Right renal cortex interstitium (tissue), 3 donors: ENCODE measurements at places on chromosomes 7 and 10. TPM values are rescaled to one million over a fixed set of nuclear protein-coding genes. Genes with fewer than 3 reads are reported as not detected.

CDC14C gene
- polyA plus RNA-seq = not detected

DNA sequence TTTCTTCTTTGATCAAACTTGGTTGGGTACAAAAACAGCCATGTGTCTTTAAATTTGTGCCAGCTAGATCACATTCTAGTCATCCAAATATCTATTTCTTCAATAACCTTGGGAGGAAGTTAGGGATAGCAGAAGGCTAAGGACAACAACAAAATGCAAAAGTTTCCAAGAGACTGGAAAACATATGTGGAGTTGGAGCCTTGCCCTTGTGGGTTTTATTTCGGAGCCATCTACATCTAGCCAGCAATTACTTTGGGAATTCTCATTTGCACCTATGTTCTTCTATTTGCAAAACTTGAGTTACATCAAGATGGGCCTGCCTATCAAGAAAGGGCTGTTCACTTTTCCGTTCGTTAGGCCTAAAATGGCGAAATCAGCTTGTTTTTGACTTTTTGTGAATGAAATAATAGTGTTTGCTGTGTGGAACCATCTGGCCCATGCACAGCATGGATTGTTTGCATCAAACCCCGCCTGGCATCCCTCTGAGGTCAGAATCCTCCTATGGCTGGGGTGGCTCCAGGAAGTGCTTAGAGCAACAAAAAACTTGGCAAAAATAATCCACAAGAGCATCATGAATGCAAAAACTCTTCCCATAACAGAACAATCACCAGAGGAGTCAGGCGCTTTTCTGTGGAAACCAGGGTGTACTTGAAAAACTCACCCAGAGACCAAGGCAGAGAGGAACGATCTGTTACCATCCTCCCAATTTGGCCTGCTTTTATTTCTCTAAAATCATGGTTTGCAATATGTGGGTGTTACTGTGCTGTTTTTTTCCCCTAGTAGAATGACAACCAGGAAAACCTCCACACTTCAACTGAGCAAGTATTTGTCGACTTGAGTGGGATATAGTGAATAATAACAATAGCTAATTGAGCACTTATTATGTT lies 36.2 kb upstream of the XPNPEP1 start:
- DNase-seq = no peak

GRCh38 chr7:105450177-105450861 lies 61.6 kb upstream of the SRPK2 start:
- no peak for DNase-seq

DNA sequence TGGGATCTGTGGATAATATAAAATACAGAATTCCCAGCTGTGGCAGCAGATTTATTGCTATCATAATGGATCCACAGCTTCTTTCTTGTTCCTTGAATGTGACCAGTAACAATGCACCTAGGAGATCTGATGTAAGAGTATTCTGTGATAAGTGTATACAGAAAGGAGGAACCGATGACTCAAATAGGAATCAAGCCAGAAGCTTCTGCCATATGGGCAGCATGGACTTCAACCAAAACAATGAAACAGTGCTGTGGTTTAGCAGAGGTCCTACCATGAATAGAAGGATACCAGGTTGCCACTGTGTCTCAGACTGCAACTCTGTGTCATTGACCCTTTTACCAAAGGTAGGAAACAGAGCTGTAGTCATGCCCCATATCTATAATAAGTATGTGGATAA lies 81.8 kb downstream of the PTPRZ1 start:
- no peak for DNase-seq

GRCh38 chr10:88227342-88228018 lies 355.6 kb downstream of the RNLS start:
- DNase-seq = no peak

DNA sequence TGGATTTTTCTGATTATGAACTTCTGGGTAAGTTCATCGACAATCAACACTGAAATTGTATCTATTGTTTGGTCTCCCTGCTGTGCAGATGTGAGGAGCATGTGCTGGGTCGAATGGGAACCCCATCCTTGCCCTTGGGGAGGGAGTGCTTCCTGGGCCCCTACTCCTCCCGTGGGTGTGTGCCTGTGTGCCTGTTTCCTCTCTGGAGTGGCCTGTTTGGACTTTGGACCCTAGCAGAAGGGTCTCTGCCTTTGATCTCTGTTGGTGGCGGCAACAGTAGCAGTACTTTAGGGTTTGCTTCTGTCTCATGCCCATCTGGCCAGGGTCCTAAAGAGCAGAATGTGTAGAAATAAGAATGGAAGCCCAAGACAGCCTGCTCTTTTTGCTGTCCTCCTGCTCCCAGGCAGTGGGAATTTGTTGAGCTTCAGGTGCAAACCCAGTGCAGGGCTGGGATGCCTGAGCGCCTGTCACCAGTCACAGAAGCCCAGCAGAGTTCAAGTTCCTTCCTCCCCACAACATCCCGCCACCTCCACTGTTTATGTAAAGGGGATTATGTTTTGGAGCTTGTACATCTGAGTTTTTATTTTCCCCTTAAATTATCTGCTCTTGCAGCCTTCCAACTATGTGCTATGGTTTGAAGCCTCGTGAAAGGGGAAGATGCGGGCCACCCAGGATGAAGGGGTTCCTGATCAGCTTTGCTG lies 1.5 kb upstream of the TACR2 start:
- DNase-seq = no peak

- DNase-seq = no peak
Measured at GRCh38 chr10:13221572-13221971, 12.6 kb downstream of the UCMA start.

DNA sequence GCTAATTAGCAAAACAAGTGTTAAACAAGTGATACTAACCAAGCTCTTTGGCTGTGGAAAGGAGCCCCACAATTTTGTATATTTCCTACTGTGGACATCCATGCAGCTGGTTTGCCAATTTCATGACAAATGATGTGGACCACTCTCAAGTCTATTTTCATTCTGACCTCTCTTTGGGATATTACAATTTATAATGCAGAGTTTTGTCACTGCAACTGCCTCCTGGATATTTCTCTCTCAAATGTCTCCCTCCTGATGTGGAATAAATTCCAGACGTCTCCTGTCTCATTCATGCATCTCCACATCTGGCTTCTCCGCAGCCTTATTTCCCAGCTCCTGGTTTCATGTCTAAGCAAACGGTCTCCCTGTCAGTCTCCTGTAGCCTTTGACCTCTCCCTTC lies 80.6 kb upstream of the RHEB start:
- DNase-seq = no peak

DNA sequence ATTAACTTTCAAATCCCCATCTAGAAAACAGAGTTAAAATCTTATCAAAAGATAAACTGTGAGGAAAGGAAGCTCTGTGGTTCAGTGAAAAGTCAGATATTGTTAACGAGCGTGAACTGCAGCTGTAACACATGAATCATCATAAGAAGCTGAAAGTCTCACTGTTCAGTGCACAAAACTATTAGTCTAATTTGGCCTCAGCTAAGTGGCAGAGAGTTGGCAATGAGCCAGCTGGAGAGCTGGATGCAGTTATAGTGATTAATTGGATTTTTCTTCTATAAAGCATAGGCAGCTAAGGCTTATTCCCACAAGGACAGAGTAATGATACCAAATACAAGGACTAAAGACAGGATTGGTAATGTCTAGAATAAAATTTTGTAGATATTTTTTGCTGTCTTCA lies 101.1 kb upstream of the ABCB5 start:
- peak; percentile 67 for DNase-seq

DNA sequence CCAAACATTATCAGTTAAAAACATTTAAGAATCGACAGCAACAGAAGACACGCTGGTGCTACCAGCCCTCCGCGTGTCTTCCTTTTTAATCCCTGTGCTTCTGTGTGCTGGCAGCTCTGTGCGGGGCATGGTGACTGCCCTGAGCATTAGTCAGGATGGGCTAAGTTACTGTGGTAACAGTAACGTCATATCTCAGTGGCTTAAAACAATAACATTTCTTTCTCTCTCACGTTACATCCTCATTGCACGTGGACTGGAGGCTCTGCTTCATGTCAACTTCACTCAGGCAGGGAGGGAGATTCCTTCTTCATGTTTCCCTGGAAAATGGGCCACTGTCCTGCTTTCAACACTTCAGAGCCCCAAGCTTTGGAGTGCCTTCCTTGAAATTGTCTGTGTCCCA lies 378.5 kb downstream of the CCSER2 start:
- no peak for DNase-seq

SFTPA1 gene
- not detected for polyA plus RNA-seq

GRCh38 chr10:128896963-128897362 lies 570.1 kb upstream of the MGMT start:
- no peak for DNase-seq

DNA sequence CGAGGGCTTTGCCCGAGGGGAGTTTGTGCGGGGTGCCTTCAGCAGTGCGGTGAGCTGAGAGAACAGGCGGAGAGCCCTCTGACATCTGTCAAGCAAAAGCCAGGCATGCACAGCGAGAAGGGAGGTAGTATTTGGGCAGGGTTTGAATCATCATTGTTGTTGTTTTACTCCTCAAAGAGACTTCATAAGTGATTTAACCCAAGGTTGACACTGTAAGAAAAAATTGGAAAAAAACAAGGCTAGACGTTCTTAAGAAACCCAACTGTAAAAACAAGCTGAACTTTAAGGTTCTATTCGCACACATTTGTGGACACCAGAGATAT lies 1.3 kb downstream of the ADAM22 start:
- no peak for DNase-seq

DNA sequence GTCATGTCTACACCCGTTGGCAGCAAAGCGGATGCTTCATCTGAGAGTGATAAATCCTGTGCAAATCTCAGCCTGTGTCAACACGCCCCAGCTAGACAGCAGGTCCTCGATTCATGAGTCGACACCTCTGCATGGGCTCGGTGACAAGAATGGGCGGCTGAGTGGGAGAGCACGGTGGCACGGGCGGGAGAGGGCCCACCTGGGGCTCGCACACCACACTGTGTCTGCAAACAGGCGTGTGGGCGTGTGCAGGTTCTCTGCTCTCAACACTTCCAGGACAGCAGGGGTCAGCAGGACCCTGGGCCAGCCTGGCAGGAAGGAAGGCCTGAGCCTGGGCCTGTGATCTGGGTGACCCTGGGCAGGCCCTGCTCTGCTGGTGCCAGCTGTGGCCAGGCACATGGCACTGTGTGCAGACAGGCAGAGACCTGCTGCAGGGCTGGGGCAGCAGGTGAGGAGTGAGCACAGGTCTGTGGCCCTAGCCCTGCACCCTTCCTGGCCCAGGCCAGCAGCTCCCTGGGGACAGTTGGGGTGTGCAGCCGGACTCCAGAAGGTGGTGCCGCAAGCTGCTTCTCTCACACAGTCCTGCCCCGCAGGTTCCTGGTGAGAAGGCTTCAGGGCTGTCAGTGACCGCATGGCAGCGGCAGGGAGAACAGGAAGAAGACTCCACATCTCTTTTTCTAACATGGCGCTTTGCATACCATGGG lies 216.4 kb downstream of the ELFN1 start:
- DNase-seq = no peak

- no peak for DNase-seq
Measured at GRCh38 chr10:3430501-3430900, 257.9 kb upstream of the PITRM1 start.

GNB2 gene
- polyA plus RNA-seq = 210 TPM

GRCh38 chr7:17879075-17879661 lies 61.1 kb downstream of the SNX13 start:
- no peak for DNase-seq

DNA sequence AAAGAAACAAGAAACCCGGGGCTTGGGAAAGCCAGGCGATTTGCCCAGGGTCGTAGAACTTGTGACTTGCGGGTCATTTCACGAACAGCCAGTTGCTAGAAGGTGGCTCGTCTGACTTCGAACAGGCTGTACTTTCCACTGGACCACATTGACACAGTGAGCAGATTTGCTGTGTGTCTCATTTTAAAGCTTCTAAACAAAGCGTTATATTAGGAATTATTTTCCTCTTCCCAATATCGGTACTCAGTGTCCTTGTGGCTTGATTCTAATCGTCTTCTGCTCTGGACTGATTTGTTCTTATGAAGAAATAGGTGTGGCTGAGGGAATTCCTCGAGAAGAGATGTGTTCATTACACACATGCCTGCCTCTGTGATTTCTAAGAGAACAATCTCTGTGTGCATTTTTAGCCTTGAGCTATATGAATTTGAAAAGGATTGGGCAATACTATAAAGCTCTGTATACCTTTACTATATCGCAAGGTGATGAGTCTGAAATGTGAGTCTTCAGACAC lies 150.0 kb upstream of the PRR15 start:
- no peak for DNase-seq

DNA sequence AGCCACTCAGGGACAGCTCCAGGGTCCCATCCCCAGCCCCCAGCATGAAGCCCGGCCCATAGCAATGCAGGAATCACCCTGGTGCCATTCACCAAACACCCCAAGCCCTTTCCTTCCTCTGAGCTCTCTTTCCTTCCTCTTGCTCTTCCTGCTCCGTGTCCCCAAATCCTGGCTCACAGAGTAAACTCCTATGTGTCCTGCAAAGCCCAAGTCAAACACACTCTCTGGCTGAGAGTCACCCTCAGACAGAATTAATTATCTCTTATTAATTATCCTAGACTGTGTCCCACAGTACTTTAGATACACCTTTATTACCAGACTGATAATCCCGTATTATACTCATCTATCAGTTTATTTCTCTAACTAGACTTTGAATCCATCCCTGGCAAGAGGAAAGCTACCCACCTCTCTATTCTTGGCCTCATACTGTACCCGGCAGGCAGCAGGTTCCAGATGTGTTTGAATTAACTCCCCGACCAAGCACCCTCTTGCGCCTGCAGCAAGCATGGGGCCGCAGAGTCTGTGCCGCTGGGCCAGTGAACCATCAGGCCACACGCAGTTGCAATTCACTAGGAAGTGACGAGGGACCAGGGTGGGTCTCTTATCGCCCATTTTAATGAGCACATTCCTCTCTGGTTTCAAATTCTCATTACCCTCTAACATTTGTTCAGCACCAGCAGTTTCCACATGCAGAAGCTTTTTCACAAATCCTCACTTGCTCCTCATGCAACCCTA lies 86.7 kb downstream of the PRKAG2 start:
- no peak for DNase-seq

DNA sequence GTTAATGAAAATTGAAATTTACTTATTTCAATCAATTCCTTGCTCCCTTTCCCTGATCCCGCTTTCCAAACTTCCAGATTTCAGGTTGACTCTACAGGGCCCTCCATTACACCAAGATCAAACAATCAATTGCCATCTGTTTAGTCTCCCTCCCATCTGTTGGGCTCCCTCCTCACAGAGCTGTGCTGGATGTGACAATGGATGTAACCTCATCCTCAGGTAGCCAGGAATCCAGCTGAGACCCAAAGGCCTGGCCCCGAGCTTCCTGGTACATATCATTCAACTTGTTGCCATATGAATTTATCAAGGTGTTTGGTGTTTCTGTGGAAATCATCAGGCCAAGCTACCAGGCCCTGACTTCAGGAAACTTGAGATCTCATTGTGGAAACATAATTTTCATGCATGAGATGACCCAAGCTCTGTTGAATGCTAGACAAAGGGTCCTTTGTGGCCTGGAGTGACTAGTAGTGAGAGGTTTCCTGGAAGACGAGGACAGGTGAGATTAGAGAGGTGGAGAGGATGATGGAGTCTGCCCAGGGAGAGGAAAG lies 148.6 kb upstream of the PDE1C start:
- no peak for DNase-seq

PPP3CB gene
- 66.0 TPM for polyA plus RNA-seq

GBX1 gene
- not detected for polyA plus RNA-seq
